ENCODE measurements at places on chromosomes 4 and X. TPM values are rescaled to one million over a fixed set of nuclear protein-coding genes. Genes with fewer than 3 reads are reported as not detected.
A peak's percentile ranks its signal among the peaks of the same experiment; 100 is the strongest.

DNA sequence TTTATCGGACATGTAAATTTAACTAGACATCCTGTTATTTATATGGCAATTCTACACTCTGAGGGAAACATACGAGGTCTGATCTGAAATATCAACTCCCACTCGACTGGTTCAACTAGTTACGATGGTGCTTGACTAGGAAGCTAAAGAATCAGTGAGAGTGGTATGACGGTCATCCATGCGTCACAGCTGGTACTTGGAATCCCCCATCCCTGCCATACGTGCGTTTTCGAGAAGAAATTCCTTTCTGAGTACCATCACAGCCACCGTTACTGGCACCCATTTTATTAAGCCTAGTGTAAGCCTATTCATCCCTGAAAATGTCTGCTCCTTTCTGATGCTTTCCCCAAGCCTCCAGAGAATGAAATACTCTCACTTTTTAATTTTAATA, 695 bp upstream of the PIGA start:
- H3K4me1 ChIP-seq: no peaks in the 10 kb centered on the region
- H3K27me3 ChIP-seq: peaks cover 30% of the 10 kb centered on the region
- no peak overlapping the region for H3K27ac ChIP-seq
- peak; percentile 7 for DNase-seq
- peaks cover 8% of the 10 kb centered on the region for H3K36me3 ChIP-seq

GRCh38 chr4:155667222-155667567, 547 bp downstream of the GUCY1A1 start:
- H3K27me3 ChIP-seq: peaks cover 56% of the 10 kb centered on the region
- peak; percentile 16 for DNase-seq
- H3K4me3 ChIP-seq: peak overlapping the region; percentile 44
- no peak overlapping the region for H3K27ac ChIP-seq
- no peaks in the 10 kb centered on the region for H3K36me3 ChIP-seq

- H3K4me1 ChIP-seq: no peaks in the 10 kb centered on the region
- H3K27me3 ChIP-seq: no peaks in the 10 kb centered on the region
- no peaks in the 10 kb centered on the region for H3K36me3 ChIP-seq
- H3K4me3 ChIP-seq: no peak overlapping the region
- no peak for DNase-seq
- H3K27ac ChIP-seq: no peak overlapping the region
Measured at GRCh38 chrX:45527834-45528233, 327.2 kb upstream of the DIPK2B start.

- no peak for DNase-seq
- no peaks in the 10 kb centered on the region for H3K4me1 ChIP-seq
- no peak overlapping the region for H3K27ac ChIP-seq
- H3K27me3 ChIP-seq: no peaks in the 10 kb centered on the region
- no peak overlapping the region for H3K4me3 ChIP-seq
Measured at GRCh38 chr4:156085100-156085499, 131.4 kb upstream of the CTSO start.

- no peaks in the 10 kb centered on the region for H3K27me3 ChIP-seq
- H3K4me3 ChIP-seq: no peak overlapping the region
- H3K36me3 ChIP-seq: no peaks in the 10 kb centered on the region
- H3K4me1 ChIP-seq: no peaks in the 10 kb centered on the region
- no peak for DNase-seq
Measured at GRCh38 chr4:150047546-150047945, 30.7 kb upstream of the DCLK2 start.

GRCh38 chrX:3161681-3162080, 120.4 kb downstream of the ARSF start:
- no peaks in the 10 kb centered on the region for H3K4me1 ChIP-seq
- DNase-seq: no peak
- no peak overlapping the region for H3K27ac ChIP-seq
- peaks cover 19% of the 10 kb centered on the region for H3K27me3 ChIP-seq

GRCh38 chr4:147794787-147795413, 63.0 kb downstream of the ARHGAP10 start:
- peaks cover 3% of the 10 kb centered on the region for H3K4me1 ChIP-seq
- no peak for DNase-seq
- H3K27ac ChIP-seq: no peak overlapping the region
- no peaks in the 10 kb centered on the region for H3K36me3 ChIP-seq
- H3K27me3 ChIP-seq: no peaks in the 10 kb centered on the region
- no peak overlapping the region for H3K4me3 ChIP-seq

DNA sequence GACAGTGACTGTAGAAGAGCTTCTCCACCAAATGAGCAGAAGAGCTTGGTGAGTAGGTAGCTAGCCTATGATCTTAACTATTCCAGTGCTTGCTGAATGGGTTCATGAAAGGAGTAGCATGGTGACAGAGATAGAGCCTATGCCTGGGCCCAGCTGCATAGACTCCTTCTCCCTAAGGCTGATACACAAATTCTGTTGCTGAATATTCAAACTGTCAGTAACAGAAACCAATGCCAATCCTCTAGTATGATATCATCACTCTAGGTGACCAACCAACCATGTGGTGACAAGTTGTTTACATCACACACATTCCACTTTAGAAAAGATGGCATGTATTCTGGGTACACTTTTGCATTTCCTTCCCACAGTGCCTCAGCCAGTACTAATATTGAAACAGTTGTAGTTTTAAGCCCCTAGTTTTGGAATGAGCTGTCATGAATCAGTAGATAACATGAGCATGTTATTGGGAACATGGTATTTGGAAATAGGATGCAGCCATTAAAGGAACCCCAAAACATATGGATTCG, 103.4 kb upstream of the GRXCR1 start:
- no peaks in the 10 kb centered on the region for H3K27me3 ChIP-seq
- H3K36me3 ChIP-seq: no peaks in the 10 kb centered on the region
- H3K4me3 ChIP-seq: no peak overlapping the region
- H3K27ac ChIP-seq: no peak overlapping the region

DSPP gene
- not detected for total RNA-seq

SPON2 gene
- 4.8 TPM for total RNA-seq

CHRNA9 gene
- total RNA-seq: 0.35 TPM

TENT5D gene
- total RNA-seq: not detected

RS1 gene
- not detected for total RNA-seq

IQCM gene
- total RNA-seq: not detected
